ENCODE measurements at places on chromosomes 12 and 14.

DNA sequence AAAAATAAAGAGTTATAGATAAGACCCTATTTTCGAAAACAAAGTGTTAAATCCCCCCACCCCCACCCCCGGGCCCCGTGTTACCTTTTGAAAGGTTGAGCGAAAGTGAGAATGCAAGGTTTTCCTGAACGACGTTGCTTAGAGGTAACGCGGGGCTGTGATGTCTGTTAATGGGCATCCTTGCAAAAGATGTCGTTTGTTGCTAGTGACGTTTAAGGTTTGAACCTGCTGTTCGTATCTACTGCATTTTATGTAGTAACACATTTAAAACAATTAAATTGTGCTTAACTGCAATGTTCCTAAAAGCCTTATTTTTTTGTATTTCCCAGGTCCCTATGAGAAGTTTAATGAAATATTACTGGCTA lies 1.2 kb downstream of the CPSF6 start:
- DNase-seq = peak; percentile 6

DNA sequence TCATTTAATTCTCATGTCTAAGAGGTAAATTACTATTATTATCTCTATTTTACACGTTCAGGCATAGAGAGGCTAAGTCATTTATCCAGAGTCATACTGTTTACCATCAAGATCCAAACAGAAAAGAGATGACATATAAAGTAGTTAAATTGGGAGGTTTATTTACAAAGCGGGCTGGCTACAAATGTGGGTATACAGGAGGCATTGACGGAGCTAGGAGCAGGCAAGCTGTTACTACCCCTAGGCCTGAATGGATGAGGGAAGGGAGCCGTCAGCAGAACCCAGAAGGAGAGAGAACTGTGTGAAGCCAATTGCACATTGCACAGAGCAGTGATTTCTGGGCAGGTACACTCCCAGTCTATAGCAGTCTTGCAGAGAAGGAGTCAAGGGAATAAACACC lies 39.8 kb downstream of the DACT1 start:
- peak; percentile 52 for DNase-seq

DNA sequence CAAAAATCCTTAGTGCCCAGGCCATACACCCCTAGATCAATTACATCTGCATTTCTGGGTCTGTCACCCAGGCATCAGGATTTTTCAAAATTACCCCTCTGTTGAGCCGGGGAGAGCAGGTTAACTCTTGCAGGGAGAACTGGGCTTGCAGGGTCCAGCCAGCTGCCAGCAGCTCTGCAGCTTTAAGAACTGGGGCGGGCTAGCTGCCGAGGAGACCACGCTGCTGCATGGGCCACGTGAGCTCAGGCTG lies at the start of gene DGLUCY:
DGLUCY (plus strand) TSS at position 245 of the 250 bp plus-strand sequence. CDS start 46,222 bp downstream, outside the sequence.
- DNase-seq = no peak

DNA sequence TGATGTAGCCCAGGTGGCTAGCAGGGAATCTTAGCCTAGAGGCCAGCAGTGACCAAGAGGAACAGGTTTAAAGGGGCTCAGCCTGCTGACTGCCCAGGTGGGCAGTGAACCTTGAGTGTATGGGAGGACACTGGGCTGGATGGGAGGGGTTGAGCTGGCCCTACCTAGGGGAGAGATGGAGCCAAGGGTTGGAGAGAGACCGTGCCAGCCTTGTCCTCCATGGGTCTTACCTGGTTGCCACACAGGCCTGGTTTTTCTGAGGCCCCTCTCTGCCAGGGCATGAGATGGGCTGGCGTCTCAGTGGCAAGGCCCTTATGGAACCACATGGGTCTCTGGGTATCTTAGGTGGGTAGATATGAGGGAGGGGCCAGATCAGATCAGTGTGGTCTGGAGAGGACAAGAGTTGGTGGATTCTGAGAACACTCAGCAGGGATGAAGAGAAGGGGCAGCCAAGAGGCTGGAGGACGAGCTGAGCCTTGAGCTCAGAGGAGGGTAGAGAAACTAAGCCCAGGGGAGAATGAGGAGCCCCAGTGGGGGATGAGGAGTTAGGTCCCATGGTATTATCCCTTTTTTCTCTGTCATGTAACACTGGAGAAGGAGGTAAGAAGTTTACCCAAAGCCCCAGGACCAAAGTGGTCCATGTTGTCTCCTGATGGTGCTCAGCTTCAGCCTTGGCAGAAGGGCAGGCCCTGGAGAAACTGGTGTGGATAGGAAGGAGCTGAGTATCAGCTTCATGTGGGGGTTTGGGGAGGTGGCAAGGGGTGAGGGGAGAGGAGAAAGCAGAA lies 3.7 kb downstream of the GZMB start:
- no peak for DNase-seq

DNA sequence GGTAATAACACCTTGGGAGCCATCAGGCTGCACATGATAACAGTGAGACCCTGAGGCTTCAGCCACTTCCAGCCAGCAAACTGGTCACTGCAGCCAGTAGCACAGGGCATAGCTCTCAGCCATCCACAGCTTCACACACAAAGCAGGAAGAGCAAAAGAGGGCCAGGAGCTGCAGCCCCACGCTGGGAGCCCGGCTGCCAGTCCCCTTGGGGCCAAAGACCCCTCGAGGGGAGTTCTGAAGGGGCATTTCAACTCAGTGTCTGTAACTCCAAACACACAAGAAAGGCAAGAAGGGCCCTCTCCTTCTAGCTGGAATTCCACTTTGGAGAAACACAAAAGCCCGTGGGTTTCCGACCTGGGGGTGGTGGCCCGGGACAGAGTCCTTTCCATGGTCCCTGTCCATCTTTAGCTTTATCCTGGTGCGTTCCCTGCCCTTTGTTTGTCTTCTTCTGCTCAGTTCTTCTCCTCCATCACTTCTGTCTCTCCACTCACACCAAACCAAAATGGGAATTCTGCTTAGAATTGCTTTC lies 151.8 kb upstream of the FKBP4 start:
- DNase-seq = no peak

DNA sequence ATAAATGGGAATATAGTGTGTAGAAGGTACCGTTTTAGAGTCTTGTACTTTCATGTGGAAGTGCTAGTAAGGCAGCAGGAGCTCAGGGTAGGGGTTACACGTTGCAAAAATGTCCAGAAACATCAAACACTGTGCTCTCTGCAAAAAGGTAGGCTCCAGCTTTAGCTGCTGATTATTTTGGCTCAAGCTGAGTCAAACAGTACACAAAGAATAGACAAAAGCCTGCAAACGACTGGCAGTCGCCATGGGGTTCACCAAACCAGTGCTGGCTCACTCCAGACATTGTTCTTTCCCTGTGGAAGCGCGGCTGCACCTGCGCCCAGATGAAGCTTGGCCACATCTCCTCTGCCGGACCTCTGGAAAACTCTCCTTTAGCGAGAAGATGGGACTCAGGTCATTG lies 45.3 kb upstream of the NAA30 start:
- DNase-seq = no peak

- no peak for DNase-seq
Measured at GRCh38 chr14:99568567-99569560, 35.1 kb downstream of the CCDC85C start.

DNA sequence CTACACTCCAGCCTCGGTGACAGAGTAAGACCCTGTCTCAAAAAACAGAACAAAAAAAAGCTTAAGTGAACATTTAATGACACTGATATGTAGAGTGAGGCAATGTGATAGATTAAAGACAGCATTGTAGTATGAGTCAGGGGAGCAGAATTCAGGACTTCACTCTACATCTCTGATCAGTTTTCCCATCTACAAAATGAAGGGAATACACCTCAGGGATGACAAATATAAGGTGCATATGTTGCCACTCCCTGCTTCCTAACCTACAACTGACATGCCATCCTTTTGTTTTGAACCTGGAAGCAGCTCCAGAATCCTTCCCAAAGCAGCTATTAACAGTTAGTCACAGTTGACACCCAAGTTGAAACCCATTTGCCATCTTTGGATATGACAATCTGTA lies 30.9 kb upstream of the STRN3 start:
- no peak for DNase-seq

DNA sequence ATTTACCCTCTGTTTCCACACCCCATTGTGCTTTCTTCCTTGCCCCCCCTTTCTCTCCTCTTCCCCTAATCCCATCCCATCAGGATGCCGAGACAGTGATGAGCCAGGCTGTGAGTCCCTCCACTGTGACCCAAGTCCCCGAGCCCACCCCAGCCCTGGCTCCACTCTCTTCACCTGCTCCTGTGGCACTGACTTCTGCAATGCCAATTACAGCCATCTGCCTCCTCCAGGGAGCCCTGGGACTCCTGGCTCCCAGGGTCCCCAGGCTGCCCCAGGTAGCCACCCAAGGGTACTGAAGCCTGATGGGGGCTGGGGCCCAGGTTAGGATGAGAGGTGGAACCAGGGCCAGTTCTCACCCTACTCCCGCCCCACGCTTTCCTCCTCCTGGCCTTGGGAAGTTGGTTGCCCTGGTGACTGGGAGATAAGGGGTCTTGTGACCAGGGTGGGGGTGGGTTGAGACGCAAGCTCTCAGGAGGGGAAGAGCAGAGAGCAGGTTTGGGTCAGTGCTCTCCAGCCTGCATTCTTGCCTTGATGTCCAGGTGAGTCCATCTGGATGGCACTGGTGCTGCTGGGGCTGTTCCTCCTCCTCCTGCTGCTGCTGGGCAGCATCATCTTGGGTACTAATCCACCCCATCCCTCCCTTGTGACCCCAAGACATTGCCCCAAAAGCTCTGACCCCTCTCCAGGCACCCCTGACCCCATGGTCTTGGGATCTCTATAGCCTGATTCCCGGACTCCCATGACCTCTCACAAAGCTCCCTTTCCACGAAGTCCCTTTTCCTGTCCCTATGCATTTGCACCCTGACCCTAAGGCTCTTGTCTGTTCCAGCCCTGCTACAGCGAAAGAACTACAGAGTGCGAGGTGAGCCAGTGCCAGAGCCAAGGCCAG lies 1.2 kb downstream of the AMHR2 start:
- no peak for DNase-seq

GRCh38 chr14:31371646-31372045 lies 48.7 kb downstream of the HEATR5A start:
- DNase-seq = no peak

DNA sequence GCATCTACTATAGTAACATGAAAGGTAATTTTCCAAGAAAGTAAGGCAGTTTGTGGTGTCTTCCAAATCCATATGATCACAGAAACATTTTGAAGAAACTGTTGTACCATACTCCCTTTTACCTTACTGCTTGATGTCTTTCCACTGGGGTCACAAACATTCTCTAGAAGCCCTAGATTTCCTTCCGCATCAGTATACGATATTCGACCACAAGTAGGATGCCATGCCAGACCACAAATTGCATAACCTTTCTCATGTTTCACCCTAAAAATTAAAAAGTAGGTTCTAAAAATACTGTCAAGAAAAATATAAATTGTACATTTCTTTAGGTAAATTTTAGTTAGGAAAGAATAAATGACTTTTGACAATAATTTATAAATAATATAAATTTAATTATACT lies 26.5 kb downstream of the WDHD1 start:
- DNase-seq = no peak

DNA sequence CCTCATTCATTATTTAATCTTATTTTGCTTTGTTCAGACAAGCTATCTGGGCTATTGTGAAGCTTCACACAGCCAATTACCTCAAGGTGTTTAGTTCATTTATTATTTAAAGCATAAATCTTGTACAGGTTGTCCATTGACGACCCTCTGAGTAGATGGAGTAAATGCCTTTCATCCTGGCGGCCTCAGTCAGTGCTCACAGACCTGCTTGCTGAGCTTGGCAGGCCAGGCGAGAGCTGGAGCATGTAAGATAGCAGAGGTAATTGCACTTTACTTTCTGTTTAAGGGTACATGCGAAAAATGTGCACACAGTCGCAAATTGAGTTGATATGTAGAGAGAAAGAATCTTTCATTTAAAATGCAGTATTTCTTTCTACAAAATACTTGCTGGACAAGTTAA lies 224.4 kb downstream of the NPAS3 start:
- DNase-seq = no peak

DNA sequence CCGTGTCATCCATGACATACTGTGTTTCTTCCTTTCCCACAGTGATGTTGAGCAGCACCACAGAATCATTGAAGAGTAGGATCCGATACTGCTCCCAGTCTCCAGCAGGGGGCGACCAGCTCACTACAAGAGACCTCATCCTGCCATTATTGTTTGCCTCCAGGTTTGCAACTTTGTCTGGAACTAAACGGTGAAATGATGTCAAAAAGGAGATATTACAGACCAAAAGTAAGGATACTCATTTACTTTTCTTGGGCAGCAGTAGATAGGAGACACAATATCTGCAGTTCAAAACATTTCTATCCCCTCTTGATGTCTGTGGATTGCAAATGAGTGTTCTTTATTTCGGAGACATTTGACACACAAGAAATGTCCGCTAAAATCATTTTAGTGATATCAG lies 47.2 kb downstream of the PTPRB start:
- DNase-seq = peak; percentile 36

GRCh38 chr12:3171195-3171591 lies 94.0 kb downstream of the TSPAN9 start:
- DNase-seq = no peak

- DNase-seq = no peak
Measured at GRCh38 chr12:5465384-5465783, 33.5 kb downstream of the NTF3 start.

- DNase-seq = no peak
Measured at GRCh38 chr14:73762375-73762822, 48.2 kb upstream of the PNMA1 start.

GRCh38 chr12:71652656-71653055 lies 11.0 kb downstream of the ZFC3H1 start:
- no peak for DNase-seq

GRCh38 chr14:76289276-76289675 lies 86.7 kb upstream of the ESRRB start:
- DNase-seq = no peak

DNA sequence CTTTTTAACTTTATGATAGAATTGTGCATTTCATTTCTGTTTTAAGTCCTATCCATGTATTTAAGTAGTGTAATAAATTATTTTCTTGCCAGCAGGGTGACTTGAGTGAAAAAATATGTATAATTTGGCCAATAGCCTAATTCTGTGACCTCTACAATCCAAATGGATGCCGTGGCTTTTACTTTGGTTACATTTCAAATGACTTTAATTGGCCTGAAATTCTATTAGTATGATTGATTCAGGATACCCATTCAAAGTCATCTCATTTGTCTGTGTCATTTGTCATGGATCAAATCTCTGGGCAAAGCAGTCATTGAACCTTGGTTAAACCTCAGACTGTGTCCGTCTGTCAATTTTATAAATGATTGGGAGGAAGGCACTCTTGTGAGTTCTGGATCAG lies 29.6 kb downstream of the CRADD start:
- DNase-seq = no peak

- no peak for DNase-seq
Measured at GRCh38 chr12:4572680-4573079, 10.7 kb downstream of the DYRK4 start.

DNA sequence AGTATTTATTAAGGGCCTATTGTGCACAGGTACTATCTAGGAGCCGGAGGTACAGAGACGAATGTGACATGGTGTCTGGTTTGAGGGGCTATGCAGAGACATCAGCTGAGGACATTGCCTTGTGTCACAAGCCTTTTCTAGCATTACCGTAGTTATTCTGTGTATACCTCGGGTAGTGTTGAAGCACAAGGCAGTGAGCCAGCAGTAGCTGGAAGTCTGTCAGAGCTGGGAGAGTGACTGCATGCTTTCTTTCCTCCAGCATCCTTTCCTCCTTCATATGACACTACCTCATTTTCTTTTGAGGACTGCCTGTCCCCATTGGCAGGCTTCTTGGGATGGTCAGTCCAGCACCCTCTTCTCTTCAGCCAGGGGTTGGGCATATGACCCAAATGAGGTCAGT lies 77.0 kb downstream of the POLR3B start:
- DNase-seq = no peak

GRCh38 chr12:107405436-107405835 lies 280.2 kb upstream of the PWP1 start:
- DNase-seq = no peak

- DNase-seq = no peak
Measured at GRCh38 chr12:100794441-100795173, at the start of gene ANO4. ANO4 (plus strand) TSS chr12:100794776; CDS start chr12:100901786, 107,010 bp downstream.

GRCh38 chr12:2958432-2959191 lies 585 bp upstream of the TEAD4 start:
- DNase-seq = no peak

Measured in NCI-H1417 treated with DMSO at 0.1 percent for 48 hours (cell line).